ENCODE measurements at places on chromosomes 6 and 20.
A peak's percentile ranks its signal among the peaks of the same experiment; 100 is the strongest.

DNA sequence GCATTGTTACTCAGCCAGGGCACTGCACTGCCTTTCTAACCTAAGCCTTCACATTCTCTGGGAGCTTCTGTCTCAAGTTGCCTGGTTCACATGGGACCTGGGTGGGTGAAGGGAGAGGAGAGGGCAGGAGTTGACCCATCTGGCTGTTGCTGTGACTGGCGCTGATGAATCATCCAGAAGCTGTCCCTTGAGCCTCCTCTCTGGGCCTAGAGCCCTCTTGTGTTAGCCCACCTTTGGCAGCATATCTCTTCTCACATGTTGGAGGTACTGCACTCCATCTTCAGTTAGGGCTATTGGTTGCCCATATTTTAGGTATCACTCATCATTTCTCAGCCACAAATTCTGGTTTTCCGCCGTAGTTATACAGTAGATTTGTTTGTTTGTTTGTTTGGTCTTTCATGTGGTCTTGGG, 19.8 kb downstream of the XRN2 start:
- peak; percentile 16 for DNase-seq

DNA sequence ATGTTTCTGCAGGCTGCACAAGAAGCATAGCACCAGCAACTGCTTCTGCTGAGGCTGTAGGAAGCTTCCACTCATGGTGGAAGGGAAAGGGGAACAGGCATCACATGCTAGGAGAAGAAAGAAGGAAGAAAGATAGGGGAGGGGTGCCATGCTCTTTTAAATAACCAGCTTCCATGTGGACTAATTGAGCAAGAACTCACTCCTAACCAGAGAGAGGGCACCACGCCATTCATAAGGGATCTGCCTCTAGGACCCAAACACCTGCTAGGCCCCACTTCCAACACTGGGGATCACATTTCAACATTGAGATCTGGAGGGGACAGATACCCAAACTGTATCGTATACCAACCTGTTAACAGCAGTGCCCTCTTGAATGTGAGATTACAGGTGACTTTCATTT, 46.9 kb upstream of the ARMC2 start:
- no peak for DNase-seq

GRCh38 chr6:83514866-83515466, 2.6 kb downstream of the PRSS35 start:
- DNase-seq = peak; percentile 14

GRCh38 chr20:34175079-34175478, 63.0 kb upstream of the EIF2S2 start:
- DNase-seq = peak; percentile 2

DNA sequence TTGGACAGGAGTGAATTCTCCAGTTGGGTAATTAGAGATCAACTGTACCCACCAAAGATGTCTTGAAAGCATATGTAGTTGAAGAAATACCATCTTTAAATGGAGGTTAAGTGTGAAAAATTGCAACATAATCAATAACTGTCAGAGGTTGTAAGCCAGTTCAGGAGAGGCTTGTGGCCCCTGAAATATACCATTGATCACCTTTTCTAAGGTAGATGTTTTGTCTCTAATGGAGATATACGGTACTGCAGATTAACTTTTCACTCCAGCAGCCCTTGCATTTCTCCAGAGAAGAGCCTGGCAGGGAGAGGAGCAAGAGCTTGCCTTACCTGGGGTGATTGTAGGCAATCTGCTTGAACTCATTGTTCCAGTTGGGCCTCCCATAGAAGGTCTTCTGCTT, 48.8 kb downstream of the NOX3 start:
- DNase-seq = no peak

DNA sequence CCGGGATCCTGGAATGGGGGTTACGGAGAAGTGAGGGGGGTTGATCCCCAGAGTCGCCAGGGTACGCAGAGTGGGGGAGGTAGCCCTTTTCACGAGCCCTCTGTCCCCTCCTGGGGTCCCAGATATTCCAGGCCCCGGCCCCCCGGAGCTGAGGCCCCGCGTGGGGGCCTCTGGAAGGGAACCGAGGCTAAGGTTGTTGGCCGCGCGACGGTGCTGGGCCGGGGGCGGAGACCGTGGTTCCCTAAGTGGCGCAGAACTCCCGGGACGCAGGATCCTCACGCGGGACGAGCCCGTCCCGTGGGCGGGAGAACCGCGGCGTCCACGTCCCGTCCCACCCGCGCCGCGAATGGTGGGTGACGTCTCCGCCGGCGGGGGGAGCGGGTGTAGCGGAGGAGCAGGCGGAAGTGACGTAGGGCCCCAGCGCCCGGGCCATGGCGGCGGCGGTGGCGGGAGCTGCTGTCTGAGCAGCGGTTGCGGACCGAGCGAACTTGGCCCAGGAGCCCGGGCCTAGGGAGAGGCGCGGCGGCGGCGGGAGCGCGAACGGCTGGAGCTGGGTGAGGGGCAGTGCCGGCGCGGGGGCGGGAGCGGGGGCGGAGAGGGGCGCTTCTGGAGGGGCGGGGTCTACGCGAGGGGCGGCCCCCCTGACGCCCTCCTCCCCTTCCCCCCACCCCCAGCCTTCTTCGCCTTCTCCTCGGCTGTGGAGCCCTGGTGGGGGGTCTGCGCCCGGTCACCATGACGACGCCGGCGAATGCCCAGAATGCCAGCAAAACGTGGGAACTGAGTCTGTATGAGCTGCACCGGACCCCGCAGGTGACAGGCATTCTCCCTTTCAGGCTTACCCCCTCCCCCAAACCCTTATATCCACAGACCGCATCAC, at the start of gene RING1:
TSS of gene RING1 (plus strand) at position 410 of the 877 bp plus-strand sequence. CDS start at position 733, 323 bp downstream.
- DNase-seq = peak; percentile 21
